Mucosa of gallbladder (tissue), 1 donor: ENCODE measurements at places on chromosomes 1 and 21.

GRCh38 chr1:31434101-31434871, 21.3 kb downstream of the SERINC2 start:
- no peak for DNase-seq

DNA sequence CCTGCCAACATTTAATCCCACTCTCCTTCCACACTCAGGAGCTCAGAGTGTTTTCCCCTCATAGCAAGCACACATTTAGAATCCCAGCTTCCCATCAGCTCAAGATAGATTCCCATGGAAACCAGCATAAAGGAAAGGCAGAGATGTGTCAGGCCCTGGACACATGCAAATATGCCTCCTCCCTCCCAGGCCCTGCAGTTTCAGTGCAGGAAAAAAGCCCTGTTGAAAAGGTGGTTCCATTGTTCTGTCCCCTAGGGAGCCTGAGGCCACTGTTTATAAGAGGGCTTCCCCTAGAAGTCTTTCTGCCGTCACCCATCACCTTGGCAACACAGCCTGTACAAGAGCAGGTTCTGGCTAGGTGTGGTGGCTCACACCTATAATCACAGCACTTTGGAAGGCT, 3.6 kb downstream of the CACNA1S start:
- no peak for DNase-seq

DNA sequence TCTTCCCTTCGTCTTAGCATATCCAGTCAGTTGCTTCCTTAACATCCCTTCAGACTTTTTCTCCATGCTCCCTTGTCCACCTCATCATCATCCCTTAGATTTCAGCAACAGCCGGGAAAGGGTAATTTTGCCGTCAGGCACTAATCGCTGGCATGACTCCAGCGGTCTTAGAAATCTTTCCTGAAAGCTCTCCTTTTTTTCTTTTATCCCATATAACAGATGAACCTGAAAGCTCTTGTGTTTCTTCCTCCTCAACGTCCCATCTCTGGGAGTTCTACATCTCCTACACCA, 10.4 kb upstream of the BOLA1 start:
- DNase-seq: no peak

GRCh38 chr1:175794586-175794985, 51.2 kb upstream of the TNR start:
- DNase-seq: no peak

GRCh38 chr1:212901290-212901689, 43.2 kb downstream of the FLVCR1 start:
- DNase-seq: no peak

DNA sequence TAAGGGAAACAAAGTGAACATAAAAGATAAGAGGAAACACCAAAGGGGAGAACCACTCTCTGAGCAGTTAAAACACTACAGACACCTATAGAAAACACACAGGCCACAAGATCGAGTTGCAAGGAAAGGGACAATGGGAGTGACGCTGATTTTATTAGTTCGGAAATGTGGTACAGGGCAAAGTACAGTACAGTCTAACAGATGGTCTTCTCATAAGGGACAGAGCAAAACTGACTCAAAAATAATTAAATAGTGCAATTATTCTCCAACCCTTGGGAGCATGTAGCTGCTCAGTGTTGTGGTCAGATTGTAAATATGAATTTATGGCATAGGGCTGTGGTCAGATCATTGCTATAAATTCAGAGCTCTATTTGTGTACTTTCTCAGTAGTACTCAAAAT, 352.0 kb downstream of the USH2A start:
- DNase-seq: no peak
